Breast epithelium (tissue), 4 donors: ENCODE measurements at places on chromosomes 11 and 22. TPM values are rescaled to one million over a fixed set of nuclear protein-coding genes. Genes with fewer than 3 reads are reported as not detected.

GRCh38 chr22:24758164-24758799 lies 16.2 kb downstream of the PIWIL3 start:
- no peaks in the 10 kb centered on the region for H3K27me3 ChIP-seq
- no peaks in the 10 kb centered on the region for H3K36me3 ChIP-seq
- DNase-seq, result no peak

DNA sequence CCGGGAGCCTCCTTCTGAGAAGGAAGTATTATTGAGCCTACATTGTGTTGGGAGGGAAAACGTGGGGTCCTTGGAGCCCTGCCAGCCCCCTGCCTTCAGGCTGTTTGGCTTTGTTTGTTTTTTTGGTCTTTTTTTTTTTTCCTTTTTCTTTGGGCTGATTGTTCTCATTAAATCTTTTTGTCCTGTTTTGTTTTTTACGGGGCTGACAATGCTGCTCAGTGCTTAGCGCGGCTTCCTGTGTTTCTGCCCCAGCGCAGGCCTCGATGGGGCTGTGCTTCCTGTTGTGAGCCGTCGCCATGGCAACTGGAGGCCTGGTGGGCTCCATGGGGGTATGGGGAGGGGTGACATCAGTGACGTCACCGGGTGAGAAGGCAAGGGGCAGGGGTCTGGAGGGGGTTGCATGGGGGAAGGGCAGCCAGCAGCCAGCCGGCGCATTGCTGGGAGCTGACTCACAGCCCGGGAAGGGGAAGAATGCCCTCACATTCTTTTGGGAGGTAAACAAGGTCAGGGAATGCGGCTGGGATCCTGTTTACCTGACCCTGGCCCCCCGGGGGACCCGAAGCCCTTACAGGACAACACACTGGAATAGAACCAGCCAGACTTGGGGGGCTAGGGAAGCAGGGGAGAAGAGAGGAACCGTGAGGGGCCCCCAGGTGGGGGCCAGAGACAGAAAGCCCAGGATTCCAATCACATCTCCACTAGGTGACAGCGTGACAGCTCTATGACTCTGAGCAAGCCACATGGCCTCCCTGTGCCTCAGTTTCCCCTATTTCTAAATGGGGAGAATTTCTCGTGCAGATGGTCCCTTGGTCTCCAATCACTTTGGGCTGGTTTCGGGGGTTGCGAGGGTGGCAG lies 22.2 kb upstream of the CBX7 start:
- H3K4me3 ChIP-seq, result no peak overlapping the region
- H3K4me1 ChIP-seq, result peaks cover 36% of the 10 kb centered on the region
- DNase-seq, result peak; percentile 72
- H3K27ac ChIP-seq, result peak overlapping the region; percentile 89
- no peaks in the 10 kb centered on the region for H3K36me3 ChIP-seq

GRCh38 chr11:13119361-13119760 lies 110.2 kb downstream of the RASSF10 start:
- no peaks in the 10 kb centered on the region for H3K36me3 ChIP-seq
- no peak overlapping the region for H3K27ac ChIP-seq
- no peak for DNase-seq
- H3K27me3 ChIP-seq, result no peaks in the 10 kb centered on the region
- no peaks in the 10 kb centered on the region for H3K4me1 ChIP-seq
- H3K4me3 ChIP-seq, result no peak overlapping the region

GRCh38 chr22:43945632-43946383 lies 9.4 kb upstream of the SAMM50 start:
- H3K4me3 ChIP-seq, result no peak overlapping the region
- H3K27me3 ChIP-seq, result no peaks in the 10 kb centered on the region
- no peaks in the 10 kb centered on the region for H3K4me1 ChIP-seq
- DNase-seq, result peak; percentile 58
- no peaks in the 10 kb centered on the region for H3K36me3 ChIP-seq
- no peak overlapping the region for H3K27ac ChIP-seq

GRCh38 chr11:56152333-56152732 lies 7.8 kb downstream of the OR8K5 start:
- DNase-seq, result no peak
- H3K27ac ChIP-seq, result no peak overlapping the region
- H3K27me3 ChIP-seq, result no peaks in the 10 kb centered on the region
- no peaks in the 10 kb centered on the region for H3K4me1 ChIP-seq

- H3K36me3 ChIP-seq, result no peaks in the 10 kb centered on the region
- H3K27ac ChIP-seq, result peak overlapping the region; percentile 15
- no peak for DNase-seq
- no peak overlapping the region for H3K4me3 ChIP-seq
- H3K27me3 ChIP-seq, result no peaks in the 10 kb centered on the region
These were observed 42.9 kb upstream of the DDI1 start for GRCh38 chr11:103993507-103993906.

GRCh38 chr11:81036168-81036870 lies 1595.5 kb upstream of the TENM4 start:
- DNase-seq, result no peak
- H3K4me1 ChIP-seq, result no peaks in the 10 kb centered on the region
- H3K27ac ChIP-seq, result no peak overlapping the region
- no peak overlapping the region for H3K4me3 ChIP-seq
- no peaks in the 10 kb centered on the region for H3K36me3 ChIP-seq

DNA sequence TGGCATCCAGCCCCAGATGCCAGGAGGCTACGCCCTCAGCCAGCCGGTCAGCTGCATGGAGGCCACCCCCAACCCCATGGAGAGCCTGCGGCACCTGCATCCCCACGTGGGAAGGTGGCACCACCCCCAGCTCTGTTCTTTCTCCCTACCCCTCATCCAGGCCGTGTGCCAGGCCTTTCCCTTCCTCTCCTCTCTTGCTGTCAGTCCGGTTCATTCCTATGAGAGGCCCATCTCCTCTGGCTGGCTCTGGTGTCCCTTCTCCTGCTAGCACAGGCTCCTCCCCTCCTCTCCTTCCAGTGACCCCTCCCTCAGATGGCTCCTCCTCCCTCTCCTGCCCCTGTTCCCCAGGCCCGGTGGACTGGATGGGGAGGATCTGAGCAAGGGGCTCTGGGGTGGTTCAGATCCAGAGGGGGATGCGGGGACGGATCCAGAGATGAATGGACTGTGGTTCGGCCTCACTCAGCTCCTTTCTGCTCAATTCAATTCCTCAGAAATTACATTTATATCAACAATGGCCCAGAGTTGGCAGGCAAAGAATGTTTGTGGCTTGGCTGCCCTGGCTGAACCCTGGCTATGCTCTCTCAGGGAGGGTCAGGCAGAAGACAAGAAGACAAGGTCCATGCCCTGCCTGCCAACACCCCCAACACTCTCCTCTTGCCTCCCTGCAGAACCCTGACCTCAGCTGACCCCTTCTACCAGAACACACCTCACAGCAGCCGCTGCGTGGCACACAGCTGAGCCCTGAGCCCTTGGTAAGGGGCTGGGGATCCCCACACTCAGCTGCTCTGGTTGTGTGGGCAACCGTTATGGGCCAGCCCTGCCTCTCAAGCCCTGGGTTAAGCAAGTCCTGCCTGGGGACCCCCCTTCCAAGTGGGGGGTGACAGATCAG lies 18.5 kb upstream of the LRRC10B start:
- DNase-seq, result no peak
- H3K36me3 ChIP-seq, result no peaks in the 10 kb centered on the region
- H3K27ac ChIP-seq, result peak overlapping the region; percentile 87

- H3K27me3 ChIP-seq, result no peaks in the 10 kb centered on the region
- no peak overlapping the region for H3K27ac ChIP-seq
- DNase-seq, result no peak
These were observed 18.2 kb downstream of the INCENP start for GRCh38 chr11:62142043-62142375.

DNA sequence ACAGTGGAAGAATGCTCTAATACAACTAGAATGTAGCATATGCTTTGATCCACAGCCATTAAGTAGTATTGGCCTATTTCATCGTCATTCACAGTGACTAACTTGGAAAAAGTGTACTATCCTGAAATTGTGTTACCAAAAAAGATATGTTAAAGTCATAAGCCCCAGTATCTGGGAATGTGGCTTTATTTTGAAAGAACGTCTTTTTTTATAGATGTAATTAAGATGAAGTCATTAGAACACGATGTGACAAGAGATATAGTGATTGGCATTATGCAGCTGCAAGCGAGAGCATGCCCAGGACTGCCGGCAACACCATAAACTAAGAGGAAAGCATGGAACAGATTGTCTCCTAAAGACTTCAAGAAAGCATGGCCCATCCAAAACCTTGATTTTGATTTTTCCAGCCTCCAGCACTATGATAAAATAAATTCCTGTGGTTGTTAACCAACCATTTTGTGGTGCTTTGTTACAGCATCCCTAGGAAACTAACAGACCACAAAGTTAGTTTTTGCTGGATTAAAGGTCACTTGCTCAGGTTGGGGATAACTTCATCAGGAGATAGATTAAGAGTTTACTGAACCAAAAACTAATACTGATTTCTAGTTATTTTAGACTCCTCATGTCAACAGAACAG lies 870.6 kb upstream of the LRRC4C start:
- peak overlapping the region; percentile 3 for H3K27ac ChIP-seq
- peak; percentile 75 for DNase-seq
- no peaks in the 10 kb centered on the region for H3K27me3 ChIP-seq
- no peaks in the 10 kb centered on the region for H3K36me3 ChIP-seq
- no peaks in the 10 kb centered on the region for H3K4me1 ChIP-seq

DNA sequence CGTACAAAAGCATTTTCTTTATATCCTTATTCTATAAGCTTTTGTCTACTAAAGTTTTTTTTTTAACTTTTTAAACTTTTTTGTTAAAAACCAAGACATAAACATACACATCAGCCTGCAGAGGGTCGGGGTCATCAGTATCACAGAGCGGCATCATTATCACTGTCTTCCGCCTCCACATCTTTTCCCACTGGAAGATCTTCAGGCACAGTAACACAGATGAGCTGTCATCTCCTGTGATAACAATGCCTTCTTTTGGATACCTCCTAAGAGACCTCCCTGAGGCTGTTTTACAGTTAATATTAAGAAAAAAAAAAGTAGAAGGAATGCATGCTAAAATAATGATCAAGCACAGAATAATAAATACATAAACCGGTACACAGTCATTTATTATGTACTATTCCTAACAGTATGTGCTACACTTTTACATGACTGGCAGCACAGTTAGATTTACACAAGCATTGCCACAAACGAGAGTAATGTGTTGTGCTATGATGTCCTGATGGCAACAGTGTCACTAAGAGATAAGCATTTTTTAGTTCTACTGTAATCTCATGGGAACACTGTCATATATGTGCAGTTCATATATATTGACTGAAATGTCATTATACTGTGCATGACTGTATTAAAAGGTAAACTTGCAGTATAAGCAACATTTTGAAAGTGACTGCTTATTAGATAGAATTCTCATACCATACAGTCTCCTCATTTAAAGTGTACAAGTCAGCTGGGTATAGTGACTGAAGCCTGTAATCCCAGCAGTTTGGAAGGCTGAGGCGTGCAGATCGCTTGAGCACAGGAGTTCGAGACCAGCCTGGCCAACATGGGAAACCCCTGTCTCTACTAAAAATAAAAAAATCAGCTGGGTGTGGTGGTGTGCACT lies 58.6 kb downstream of the KDM2A start:
- H3K4me3 ChIP-seq, result no peak overlapping the region
- no peak overlapping the region for H3K27ac ChIP-seq
- H3K27me3 ChIP-seq, result no peaks in the 10 kb centered on the region
- H3K4me1 ChIP-seq, result no peaks in the 10 kb centered on the region
- no peaks in the 10 kb centered on the region for H3K36me3 ChIP-seq

GRCh38 chr22:50169774-50170341 lies 673 bp upstream of the PANX2 start:
- no peaks in the 10 kb centered on the region for H3K4me1 ChIP-seq
- H3K4me3 ChIP-seq, result peak overlapping the region; percentile 64
- DNase-seq, result no peak
- no peaks in the 10 kb centered on the region for H3K27me3 ChIP-seq

- H3K4me3 ChIP-seq, result no peak overlapping the region
- no peaks in the 10 kb centered on the region for H3K27me3 ChIP-seq
- peaks cover 3% of the 10 kb centered on the region for H3K4me1 ChIP-seq
- no peak for DNase-seq
These were observed 391.1 kb downstream of the ETS1 start for GRCh38 chr11:128196235-128196634.

- peak; percentile 71 for DNase-seq
- peak overlapping the region; percentile 81 for H3K4me3 ChIP-seq
- H3K4me1 ChIP-seq, result no peaks in the 10 kb centered on the region
- H3K27ac ChIP-seq, result peak overlapping the region; percentile 89
- H3K27me3 ChIP-seq, result no peaks in the 10 kb centered on the region
- no peaks in the 10 kb centered on the region for H3K36me3 ChIP-seq
These were observed 6.7 kb upstream of the BRSK2 start for GRCh38 chr11:1382831-1383607.

- no peak overlapping the region for H3K27ac ChIP-seq
- H3K4me1 ChIP-seq, result no peaks in the 10 kb centered on the region
- no peak overlapping the region for H3K4me3 ChIP-seq
- no peaks in the 10 kb centered on the region for H3K27me3 ChIP-seq
- no peak for DNase-seq
These were observed 7.9 kb downstream of the ASPHD2 start for GRCh38 chr22:26436903-26437515.

GRCh38 chr22:22789233-22789921 lies 98.2 kb upstream of the IGLL5 start:
- no peaks in the 10 kb centered on the region for H3K4me1 ChIP-seq
- H3K4me3 ChIP-seq, result no peak overlapping the region
- H3K36me3 ChIP-seq, result no peaks in the 10 kb centered on the region
- DNase-seq, result no peak

- H3K27me3 ChIP-seq, result no peaks in the 10 kb centered on the region
- H3K4me1 ChIP-seq, result no peaks in the 10 kb centered on the region
- DNase-seq, result no peak
These were observed 3.9 kb downstream of the FDX1 start for GRCh38 chr11:110433393-110434333.

DNA sequence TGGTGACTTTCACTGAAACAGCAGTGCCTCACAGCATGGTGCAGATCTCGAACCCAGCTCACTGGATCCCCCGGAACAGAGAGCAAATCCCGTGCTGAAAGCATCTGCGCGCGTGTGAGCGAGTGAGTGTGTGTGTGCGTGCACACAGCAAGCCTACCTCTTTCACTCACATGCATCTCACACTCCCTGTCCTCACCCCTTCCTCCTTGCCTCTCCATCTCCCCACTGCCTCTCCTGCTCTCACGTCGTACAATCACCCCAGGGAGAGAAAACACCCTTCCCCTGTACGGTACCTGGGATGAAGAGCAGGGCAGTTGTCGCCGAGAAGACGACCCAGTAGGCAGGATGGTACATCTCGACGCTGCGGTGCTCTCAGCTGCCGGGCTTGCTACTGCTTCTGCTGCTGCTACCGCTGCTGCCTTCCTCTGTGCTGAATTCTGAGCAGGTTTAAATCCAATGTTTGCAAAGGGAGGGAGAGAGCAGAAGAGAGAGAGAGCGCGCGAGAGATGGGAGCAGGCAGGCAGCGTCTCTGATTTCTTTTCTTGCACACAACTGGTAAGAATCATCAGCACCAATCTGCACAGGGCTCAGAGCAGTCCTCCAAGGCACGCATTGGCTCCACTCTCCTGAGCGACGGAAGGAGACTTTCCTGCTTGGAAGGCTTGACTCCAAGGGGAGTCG lies at the start of gene OPCML:
Gene OPCML, minus strand, starts transcription at position 531 of the 681 bp plus-strand sequence.
- DNase-seq, result no peak
- no peaks in the 10 kb centered on the region for H3K4me1 ChIP-seq
- no peaks in the 10 kb centered on the region for H3K36me3 ChIP-seq
- no peak within 1 kb of the TSS for H3K4me3 ChIP-seq
- H3K27me3 ChIP-seq, result no peaks in the 10 kb centered on the region
- no peak within 1 kb of the TSS for H3K27ac ChIP-seq

Gene OR2AG2
- total RNA-seq, result 3.6 TPM

Gene UCP3
- total RNA-seq, result 5.9 TPM

Gene KIAA1671
- total RNA-seq, result 9.8 TPM

Gene OR51B5
- total RNA-seq, result 1.0 TPM

Gene PRR5L
- total RNA-seq, result 16.0 TPM

Gene NPAS4
- total RNA-seq, result not detected

Gene MIAT
- 1.9 TPM for total RNA-seq

Gene CLDN5
- total RNA-seq, result 65.0 TPM
